Stimulated activated CD8-positive, alpha-beta memory T cell treated with anti-CD3 and anti-CD28 coated beads, Interleukin-2, amount 100 ng/mL, for 48 hours (primary cell): ENCODE measurements at places on chromosomes 1 and 21.

DNA sequence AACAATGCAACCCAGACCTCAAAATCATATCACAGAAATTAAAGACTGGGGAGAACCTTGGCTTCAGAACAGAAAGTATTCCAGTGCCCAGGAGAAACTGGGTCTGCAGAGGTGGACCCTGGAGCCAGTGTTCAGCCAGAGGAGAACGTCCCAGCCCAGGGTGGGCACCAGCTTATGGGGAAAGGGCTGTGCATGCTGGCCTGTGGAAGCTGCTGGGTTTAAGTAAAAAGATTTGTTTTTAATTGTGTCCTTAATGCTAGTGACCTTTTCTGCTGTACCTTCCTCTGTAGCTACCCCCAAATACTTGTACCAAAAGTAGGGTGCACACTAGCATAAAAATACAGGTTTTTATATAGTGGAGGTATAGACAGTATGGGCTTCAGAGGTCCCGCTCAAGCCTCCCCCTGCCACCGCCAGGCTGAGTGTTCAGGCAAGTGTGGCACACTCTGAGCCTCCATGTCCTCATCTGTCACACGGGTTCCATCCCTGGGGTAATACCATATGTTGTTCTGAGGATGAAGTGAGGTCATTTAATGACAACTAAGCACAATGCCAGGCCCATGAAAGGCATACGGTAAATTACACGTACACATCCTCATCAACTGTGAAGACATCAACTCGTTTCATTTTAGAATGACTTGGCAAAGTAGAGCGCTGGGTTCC is 47.0 kb downstream of the SLC37A1 start:
- no peak for DNase-seq

GRCh38 chr1:42801832-42802473 is 15.0 kb upstream of the ERMAP start:
- no peak for DNase-seq

GRCh38 chr1:49307457-49307856 is 530.8 kb upstream of the BEND5 start:
- DNase-seq, result no peak

GRCh38 chr1:6246497-6247467 is 2.8 kb downstream of the HES3 start:
- peak; percentile 75 for DNase-seq

- no peak for DNase-seq
These were observed 332.8 kb downstream of the KCTD3 start for GRCh38 chr1:215899901-215900300.

- no peak for DNase-seq
These were observed 57.9 kb upstream of the KCNE2 start for GRCh38 chr21:34305605-34306604.

GRCh38 chr1:54485416-54485815 is 62.6 kb upstream of the ACOT11 start:
- DNase-seq, result no peak

DNA sequence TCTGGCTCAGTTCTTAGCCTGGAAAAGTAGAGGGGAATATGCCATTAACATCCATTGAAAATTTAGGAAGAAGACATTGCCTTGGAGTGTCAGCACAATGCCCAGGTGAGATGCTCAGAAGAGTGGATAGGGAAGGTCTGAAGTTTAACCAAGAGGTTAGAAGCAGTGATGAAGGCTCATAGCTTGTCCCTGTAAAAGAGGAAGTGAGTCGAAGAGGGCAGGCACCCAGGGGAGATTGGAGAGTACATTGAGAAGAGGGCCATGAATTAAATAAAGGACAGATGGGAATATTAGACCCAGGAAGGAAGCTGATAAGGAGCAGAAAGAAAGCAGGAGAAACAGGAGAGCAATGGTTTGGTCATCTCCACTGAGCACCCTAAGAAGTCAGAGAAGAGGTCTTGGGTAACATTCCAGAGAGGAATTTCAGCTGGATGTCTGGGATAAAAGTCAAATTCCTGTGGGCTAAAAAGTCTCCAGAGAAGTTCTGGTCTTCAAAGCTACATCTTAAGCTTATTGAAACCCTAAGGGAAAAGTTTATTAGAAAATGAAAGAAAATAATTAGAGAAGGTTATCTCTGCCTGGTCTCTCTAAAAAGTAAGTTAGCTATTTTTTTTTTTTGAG is 17.3 kb downstream of the C8B start:
- no peak for DNase-seq

GRCh38 chr21:40809673-40810197 is 37.2 kb downstream of the DSCAM start:
- DNase-seq, result no peak

DNA sequence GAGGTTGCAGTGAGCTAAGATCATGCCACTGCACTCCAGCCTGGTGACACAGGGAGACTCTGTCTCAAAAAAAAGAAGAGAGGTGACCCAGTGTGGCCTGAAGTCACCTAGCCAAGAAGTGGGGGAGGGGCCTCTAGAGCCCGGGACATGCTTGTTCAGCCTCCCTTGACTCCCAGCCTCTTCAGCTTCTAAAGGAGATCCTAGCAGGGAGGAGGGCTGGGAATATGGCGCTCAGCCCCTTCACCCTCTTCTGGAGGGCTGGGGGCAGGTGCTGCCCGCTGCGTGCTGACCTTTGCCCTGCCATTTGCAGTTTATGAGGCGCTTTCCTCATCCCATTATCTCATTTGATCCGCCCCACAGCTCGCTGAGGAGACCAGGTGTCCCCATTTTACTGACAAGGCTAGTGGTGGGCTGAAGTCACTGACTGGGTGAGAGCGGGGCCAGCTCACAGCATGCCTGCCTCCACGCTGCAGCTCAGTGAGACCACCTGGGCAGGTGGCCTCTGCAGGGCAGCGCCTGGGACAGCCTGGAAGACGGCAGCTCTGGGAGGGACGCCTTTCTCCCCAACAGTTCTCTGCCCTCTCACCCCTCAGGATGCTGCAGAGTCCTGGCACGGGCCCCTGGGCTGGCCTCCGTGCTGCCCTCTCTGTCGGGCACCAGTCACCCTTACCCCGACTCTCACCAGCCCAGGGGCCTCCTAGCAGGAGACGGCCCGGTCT is 7.5 kb downstream of the ELF3 start:
- no peak for DNase-seq

GRCh38 chr1:24936684-24937083 is 6.6 kb upstream of the RUNX3 start:
- no peak for DNase-seq

- no peak for DNase-seq
These were observed 50.3 kb downstream of the SYT2 start for GRCh38 chr1:202659974-202660373.

GRCh38 chr1:93601686-93602085 is 80.0 kb downstream of the BCAR3 start:
- DNase-seq, result no peak

DNA sequence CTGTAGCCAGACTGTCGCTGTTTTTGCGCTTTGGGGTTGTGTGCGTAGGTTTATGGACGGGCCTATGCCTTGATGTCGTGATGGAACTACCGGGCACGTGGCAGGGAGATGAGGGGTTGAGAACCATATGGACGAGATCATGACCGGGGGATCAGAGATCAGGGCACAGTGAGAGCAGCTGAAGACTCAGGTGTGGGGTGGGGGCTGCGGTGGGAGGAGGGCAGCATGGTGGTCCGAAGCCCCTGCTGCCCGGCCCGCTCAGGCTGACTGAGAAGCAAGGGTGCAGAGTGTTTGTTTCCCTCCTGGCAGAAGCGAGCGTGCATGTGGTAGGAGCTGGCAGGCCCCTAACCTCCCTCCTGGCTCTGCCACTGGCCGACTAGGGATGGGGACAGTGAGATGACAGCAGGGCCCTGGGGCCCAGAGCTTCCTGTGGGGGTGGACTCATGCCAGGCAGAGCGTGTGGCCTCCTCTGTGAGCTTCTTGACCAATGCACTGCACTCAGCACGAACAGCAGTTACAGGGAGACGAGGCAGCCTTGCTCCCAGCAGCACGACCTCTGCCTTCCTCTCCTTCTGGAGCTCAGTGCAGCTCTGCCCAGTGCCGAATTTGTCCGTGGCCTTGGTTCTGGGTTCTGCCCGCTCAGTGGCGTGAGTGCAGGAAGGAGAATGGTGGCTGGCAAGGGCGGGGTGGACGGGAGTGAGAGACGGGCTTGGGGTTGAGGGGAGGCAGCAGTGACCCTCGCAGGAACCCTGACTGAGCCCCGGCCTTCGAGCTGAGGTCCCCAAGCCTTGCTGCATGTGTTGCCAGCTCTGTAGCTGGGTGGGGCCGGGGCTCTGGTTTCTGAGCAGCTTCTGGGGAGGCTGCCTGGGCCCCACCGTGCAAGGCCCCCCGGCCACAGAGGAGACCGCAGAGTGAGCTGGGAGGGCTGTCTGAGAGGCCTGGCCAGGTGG is 22.2 kb upstream of the LRRC3 start:
- DNase-seq, result no peak

DNA sequence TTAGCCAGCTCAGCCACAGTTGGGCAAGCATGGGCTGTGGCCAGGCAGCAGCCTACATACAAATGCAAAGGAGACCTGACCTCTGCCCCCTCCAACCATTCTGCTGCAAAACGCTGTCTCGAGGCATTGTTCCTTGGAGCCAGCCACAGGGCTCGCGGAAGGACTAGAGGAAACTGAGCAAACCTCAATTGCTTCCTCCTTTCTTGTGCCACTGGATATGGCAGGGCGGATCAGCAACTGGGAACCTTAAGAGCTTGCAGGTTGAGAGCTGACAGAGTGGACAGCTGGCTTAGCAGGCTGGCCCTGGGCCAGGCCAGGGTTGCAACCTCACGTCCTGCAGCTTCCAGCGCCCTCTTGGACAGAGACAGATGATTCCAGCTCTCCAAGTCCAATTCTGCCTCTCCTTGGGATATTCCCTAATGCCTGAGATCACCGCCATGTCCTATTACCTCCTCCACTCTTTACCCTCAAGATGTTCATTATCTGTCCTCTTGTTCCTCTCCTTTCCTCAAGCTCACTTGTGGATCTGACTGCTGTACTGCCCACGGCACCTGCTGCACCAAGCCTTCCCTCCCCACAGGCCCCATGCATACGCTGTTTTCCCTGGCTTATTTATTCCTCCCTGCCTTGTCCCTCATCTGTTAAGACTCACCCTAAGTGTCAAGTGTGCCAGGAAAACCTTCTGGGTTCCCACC is 67.5 kb downstream of the SDC3 start:
- DNase-seq, result no peak

DNA sequence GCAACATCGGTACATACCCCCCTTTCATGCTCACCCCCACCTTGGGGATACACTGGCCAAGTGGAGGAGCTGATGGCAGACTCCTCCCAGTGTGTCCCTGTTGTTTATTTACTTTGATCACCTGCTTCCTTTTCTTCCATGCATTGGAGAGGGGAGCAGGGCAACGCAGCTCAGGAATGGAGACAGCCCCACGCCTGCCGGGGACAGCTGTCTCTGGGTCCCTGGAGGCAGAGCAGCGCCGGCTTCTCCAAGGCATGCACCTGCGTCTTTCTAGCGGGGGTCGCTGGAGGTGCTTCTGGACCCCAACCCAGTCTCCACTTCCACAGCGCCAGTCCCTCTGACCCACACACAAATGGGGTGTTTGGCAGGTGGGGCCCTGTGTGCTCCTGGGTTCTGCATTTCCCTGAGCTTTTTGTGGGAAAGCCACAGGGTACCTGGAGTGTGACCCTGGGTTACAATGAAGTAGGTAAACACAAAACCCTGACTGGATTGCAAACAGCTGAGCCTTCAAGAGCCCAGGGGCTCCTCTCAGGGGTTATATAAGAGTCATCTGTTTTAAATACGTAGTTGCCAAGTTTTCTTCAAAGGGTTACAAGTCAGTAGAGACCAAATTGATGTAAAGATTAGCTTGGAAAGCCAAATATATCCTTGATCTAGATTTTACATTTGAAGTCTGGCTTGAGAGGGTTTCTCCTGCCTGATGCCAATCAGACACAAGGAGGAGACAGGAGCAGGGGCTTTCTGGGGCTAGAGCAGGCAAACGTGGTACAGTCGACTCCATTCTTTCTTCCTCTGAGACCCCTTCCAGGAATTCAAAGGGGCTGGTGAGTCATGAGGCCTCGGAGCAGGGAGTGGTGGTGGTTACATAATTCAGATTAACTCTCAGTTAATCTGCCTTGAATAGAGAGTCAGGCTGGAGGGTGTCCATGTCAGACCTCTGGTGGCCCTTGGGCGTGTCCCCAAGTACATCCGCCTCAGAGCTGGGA is 4.5 kb downstream of the AJAP1 start:
- DNase-seq, result no peak

DNA sequence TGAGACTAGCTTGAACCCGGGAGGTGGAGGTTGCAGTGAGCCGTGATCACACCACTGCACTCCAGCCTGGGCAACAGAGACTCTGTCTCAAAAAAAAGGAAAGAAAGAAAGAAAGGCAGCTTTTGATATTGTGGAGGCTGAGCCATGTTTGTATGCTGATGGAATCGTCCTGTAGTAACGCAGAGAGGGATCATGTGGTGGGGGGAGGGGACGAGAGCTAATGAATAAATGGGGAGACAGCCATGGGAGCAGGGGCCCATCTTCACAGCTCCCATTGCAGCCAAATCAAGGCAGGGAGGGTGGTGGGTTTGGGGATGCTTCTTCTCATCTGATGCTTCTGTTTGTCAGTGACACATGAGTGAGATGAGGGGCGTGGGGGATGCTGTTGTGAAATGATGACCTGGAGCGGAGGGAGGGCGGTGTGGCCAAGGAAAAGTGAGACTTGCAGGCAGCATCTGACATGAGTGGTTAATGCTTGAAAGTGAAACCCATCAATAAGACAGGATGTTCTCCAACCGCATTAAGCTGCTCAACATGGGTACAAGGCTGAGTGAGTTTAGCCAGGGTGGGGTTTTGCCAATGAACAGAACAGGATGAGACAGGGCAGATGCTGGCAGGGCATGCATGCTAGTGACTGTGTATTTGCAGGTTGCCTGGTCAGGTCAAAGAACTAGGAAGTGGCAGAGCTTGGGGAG is 16.7 kb downstream of the SPATA21 start:
- DNase-seq, result peak; percentile 38

DNA sequence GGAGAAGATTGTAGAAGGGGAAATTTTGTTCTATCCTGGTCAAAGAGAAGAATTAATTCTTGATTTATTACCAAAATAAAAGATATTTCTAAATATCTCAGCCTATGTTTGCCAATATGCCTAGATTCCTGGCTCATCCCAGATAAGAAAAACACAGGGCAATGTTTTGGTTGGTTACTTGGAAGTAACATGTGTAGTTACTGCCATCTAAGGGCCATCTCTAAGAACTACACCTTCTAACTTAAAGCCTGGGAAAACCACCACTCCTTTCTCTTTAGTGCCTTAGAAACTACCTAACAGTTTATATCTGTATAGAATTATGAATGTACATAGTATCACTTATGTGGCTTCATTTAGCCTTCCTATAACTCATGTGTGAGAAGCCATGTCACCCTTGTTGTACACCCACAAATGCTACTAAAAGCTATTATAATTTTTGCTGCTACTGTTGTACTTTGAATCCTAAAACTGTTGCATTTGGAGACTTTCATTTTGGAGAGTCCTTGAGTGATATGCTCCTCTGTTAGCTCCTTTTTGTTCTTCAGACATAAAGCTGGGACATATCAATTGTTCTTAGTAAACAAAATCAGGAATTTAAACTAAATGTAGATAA is 4.5 kb downstream of the AIM2 start:
- DNase-seq, result no peak

- no peak for DNase-seq
These were observed 17.1 kb downstream of the TEX35 start for GRCh38 chr1:178530037-178530402.

GRCh38 chr1:28540651-28541050 is 12.2 kb upstream of the TRNAU1AP start:
- no peak for DNase-seq

GRCh38 chr1:221263831-221264767 is 384.9 kb downstream of the HLX start:
- peak; percentile 10 for DNase-seq
